Body of pancreas (tissue), 4 donors: ENCODE measurements at places on chromosomes 1 and 21. TPM values are rescaled to one million over a fixed set of nuclear protein-coding genes. Genes with fewer than 3 reads are reported as not detected.

CDCA8 gene
- total RNA-seq: not detected

ITLN2 gene
- not detected for total RNA-seq

MAP10 gene
- total RNA-seq: 4.2 TPM

C1QTNF12 gene
- not detected for total RNA-seq

PSMB2 gene
- 13.2 TPM for total RNA-seq

OR2M3 gene
- total RNA-seq: not detected

LCE3E gene
- not detected for total RNA-seq

GRCh38 chr1:100035214-100035613 lies 65.4 kb downstream of the SLC35A3 start:
- DNase-seq: no peak

GRCh38 chr21:46027851-46028493 lies 46.4 kb downstream of the COL6A1 start:
- no peak for DNase-seq

GRCh38 chr1:37919277-37919676 lies 27.6 kb downstream of the INPP5B start:
- DNase-seq: no peak

DNA sequence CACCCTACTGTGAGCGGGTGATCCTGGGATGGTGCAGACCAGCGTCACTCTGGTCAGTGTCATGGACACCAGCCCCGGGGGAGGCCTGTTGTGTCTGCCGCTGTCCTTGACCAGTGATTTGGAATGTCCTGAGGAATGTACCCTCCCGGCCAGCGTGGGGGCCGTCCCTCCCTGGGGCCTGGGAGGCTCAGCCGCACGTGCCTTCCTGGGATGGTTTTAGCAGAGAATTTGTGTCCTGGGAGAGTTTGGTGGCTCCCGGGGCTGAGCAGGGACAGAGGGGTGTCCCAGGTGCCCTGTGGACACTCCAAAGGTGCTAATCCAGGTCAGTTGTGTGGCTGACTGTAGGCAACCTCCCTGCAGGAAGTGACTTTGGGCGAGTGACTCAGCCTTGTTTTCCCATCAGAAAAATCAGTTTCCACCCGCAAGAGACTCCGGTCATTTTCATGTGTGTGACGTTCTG lies 6.2 kb downstream of the ARHGEF16 start:
- DNase-seq: no peak

GRCh38 chr1:177301425-177302124 lies 130.8 kb downstream of the BRINP2 start:
- no peak for DNase-seq

DNA sequence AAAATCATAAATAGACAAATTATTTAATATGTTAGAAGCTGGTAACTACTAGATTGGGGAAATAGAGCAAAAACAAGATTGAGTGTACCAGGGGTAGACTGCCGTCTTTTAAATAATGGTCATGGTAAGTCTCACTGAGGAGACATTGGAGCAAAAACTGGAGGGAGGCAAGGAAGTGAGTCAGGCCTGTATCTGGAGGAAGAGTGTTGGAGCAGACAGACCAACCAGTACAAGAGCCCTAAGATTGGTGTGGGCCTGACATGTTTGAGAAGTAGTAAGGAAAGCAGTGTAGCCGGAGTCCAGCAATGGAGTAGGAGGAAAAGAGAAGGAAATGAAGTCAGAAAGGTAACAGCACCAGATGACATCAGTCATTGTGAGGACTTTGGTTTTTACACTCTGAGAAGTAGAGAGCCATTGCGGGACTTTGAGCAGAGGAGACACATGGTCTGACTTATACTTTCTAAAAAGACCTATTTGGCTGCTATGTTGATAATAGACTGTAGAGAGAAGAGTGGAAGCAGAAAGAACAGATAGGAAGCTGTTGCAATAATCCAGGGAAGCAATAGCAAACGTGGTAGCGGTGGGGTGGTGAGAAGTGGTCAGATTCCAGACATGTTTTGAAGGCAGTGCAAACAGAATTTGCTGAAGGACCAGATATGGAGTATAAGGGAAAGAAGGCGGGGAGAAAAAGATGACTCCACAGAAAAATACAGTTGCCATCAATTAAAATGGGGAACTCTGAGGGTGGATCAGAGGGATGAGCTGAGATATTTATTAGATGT lies 44.7 kb upstream of the GJA5 start:
- no peak for DNase-seq

GRCh38 chr1:172993640-172994039 lies 57.1 kb downstream of the TNFSF18 start:
- DNase-seq: no peak
